ENCODE measurements at places on chromosomes 4 and X. TPM values are rescaled to one million over a fixed set of nuclear protein-coding genes. Genes with fewer than 3 reads are reported as not detected.

WAS gene
- total RNA-seq = 102 TPM

DNA sequence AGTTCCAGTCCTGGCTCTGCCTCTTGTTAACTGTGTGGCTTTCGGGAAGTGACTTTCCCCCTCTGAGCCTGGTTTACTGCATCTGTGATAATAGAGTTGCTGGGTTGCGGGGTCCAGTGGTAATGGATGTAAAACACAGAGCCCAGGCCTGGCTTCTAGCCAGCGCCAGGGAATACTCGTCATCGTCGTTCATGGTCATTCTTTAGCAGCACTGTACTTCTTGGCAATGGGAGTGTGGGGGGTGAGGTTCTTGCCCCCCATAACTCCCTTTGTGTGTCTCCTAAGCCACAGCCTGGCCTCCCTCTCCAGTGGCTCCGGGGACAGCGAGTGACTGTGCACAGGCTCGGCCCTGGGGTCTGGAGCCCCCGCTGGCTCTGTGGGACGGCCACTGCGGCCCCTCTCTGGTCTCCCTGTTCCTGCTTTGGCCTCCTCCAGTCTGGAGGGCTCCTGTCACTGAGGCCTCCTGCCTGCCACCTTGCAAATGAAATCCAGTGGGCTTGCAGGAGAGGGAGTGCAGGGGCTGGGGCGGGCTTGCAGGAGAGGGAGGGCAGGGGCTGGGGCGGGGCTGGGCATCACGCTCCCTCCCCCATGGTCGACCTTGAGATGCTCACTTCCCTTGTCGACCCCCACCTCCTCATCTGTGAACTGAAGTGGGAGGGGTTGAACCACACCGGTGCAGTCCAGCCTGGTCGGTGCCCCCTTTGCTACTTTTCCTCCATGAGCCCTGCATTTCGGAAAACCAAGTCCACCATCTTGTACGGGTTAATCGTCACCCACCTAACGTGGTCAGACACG is 13.2 kb downstream of the PSAPL1 start:
- ATAC-seq = no peak

DNA sequence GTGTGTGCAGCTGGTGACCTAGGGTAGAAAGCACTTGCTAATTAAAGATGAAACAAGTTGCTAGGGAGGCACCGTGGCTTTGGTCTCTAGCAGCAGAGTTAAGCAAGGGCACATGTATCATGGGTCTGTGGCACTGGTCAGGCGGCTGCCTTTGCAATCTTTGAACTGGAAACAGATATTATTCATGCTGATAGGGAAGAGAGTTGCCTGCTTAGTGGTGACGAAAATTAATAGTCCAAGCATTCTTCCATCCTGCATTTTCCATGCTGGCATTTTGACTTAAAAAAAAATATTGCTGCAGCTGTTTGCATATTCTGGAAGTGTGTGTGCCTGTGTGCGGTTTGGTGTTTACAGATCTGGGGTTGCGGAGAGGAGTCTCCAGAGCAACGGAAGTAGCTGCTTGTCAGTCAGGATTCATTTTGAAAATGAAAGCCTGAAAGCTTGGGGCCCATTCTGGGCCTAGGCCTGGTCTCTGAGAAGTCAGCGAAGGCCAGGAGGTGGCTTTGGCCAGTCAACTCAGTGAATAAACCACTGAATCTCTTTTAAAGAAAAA is 2.3 kb upstream of the SOWAHD start:
- peak; percentile 82 for ATAC-seq

GRCh38 chr4:153071958-153072598 is 132.2 kb upstream of the TRIM2 start:
- no peak for ATAC-seq

- no peak for ATAC-seq
These were observed 599.0 kb downstream of the RAB28 start for GRCh38 chr4:12884846-12885796.

- ATAC-seq = no peak
These were observed 53.5 kb downstream of the TMPRSS11F start for GRCh38 chr4:68076194-68076593.

IL21 gene
- 5.0 TPM for total RNA-seq

DNA sequence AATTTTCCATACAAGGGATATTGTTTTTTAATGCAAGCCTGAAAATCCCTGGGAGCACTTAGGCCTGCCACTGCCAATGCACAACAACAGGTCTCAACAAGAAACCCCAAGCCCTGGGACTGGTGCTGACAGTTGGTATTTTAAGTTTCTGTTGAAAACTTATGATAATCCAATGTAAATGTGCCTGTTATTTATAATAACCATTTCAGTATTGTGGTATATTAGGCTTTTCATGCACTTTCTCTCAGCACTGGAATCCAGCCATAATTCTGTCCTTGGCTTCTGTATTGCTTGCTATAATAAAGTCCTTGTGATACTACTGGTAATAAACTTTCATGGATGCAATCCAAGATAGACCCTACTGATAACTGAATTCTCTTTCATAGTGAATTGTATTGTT is 218.9 kb downstream of the PCDH7 start:
- ATAC-seq = no peak

DNA sequence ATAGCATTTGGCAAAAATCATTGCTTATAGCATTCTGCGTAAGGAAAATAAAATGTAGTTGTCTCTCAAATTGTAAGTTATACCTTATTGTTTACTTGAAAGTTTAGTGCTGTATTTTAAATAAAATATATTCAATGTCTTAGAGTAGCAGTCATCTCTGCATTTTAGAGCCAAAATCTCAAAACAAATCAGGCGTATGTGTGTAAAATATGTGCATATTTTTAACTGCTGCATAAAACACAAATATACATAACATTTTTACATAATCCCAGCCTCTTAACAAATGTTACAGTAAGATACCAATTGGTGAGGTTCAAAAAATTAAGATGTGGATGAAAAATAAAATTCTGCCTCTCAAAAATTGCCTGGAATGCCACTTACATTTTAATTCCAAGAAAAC is 145.8 kb upstream of the AGA start:
- ATAC-seq = no peak

DNA sequence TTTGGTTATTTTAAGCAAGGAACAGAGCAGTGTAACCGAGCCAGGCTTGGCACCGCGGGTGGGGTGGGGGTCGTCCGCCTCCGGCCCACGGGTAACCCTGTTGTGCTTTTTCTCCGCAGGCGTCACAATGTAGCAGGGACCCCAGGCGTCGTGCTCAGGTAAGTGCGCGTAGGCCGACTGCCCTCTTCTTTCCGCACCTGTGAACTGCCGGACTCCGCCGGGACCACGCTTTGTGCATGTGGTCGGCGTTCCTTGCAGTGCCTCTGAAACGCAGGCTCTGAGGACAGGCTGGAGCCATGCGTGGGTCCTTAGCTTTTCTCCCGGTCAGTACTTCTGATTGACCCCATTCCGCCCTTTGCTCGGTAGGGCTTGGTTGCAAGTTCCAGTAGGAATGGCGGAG is 24.9 kb downstream of the PCGF3 start:
- ATAC-seq = no peak

ZDHHC15 gene
- total RNA-seq = not detected

ADH1B gene
- total RNA-seq = not detected

DNA sequence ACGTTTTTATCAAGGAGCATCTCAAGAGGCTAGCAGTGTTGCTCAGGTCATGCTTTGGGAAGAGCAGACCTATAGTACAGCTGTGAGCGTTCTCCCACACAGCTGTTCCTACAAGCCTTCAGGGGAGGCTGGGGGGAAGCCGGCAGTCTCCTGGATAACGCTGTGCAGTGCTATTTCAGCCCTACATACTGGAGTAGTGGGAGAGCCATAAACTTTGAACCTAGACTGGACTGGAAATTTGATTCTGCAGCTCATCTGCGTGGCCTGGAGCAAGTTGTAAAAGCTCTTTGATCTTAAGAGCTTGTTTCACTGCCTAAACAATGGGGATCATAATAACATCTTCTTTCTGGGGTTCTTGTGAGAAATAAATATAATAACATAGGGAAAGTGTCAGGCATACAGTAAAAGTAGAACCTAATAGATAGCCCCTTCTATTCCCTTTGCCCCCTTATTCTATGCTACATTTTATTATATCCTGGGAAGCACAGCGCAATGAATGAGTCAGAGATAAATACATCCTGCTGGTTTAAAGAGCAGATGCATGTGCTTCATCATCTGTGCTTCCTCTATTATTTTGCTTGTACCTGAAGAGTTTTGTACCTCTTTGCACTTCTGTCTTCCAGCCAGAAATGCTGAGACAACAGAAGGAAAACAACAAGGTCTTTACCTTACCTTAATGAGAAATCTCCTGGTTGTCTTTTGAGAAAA is 14.7 kb upstream of the AMBN start:
- no peak for ATAC-seq

GRCh38 chrX:6679988-6680387 is 145.1 kb upstream of the VCX3A start:
- ATAC-seq = no peak

IL13RA2 gene
- total RNA-seq = not detected

DNA sequence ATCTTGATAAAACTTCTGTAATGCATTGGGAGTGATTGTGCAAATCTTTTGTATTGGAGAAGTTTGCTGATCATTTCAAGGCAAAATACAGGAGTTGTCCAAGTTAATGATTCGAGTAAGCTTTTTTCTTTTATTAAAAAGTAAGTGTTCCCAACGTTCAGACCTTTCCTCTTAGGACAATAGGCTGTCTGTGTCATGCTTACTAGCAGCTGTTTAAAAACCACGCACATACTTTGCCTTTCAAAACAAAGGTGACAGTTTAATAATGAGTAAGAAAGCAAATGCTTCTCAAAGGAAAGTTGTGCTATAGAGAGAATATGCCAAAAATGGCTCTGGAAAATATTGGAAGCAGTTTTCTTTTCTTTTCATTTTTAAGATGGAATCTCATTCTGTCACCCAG is 11.2 kb downstream of the TRAPPC11 start:
- no peak for ATAC-seq

DNA sequence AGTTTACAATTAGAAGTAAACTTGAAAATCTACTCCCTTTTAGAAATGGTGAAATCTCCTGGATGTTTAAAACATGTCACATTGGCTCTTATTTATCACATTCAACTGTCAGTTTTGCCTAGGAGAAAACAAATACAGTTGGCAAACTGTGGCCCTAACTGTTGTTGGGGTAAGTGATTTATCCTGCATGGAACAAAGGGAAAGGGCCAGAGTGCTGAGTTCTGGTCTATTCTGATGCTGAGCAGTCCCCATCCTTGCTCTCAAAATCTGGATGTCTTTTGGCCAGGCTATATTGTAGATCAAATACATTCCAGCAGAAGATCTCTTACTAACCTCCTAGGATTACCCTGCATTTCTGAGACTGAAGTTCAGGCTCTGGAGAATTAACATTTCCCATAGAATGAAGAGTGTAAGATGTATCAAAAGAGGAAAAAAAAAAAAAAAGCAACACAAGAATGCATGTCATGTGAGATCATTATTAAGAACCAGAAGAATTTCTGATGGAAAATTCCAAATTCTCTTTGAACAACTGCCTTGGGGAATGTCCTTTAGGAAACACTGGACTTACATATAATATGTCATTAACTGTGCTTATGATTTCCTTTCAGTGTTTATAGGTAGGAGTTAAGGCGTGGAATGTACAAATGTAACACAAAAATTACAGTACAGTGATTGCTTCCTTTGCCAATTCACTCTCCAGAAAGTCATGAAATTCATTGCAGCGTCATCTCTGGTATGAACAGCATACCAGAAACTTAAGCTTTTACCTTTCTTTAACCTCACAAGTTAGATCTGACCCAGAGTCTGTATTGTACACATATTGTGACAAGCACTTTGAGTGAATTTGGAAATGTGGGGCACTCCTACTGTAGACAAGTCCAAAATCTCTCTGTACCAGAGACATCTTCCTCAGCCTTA is 1012.5 kb upstream of the LCORL start:
- no peak for ATAC-seq

GAGE2A gene
- not detected for total RNA-seq

- no peak for ATAC-seq
These were observed 3.5 kb upstream of the SH3BP2 start for GRCh38 chr4:2789351-2789750.

DNA sequence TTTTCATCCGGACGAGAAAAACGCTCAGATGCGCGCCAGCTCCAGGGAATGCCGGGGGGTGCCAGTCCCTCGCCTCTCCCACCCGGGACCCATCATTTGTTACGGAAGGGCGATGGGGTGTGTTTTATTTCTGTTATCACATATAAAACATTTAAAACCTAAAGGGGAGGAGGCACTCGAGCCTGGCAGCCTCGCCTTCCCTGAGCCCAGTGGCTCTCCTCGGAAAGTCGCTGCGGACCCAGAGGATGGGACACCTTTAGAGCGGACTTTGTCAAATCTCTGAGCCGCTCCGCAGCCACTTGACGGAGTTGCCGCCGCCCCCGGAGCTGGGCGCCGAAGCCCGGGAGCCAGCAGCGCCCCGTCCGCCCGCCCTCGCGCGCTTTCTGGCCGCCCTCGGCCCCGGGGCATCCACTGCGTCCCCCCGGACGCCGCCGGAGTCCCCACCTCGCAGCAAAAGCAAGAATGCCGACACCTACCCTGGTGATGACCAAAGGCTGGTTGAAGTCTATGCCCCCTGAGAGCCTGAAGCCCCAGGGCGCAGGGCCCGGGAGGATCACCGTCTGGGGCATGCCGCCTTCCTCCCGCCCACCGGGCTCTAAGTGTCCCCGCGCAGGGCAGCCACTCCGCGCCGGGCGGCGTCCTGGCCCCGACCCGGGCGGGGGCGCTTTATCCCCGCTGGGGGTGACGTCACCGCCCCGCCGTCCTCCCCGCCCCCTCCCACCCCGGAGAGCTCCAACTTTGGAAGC is at the start of gene PDLIM3:
Gene PDLIM3, minus strand, starts transcription at position 642 of the 746 bp plus-strand sequence. Its CDS starts 73 bp downstream, at position 569.
- ATAC-seq = peak; percentile 42

DNA sequence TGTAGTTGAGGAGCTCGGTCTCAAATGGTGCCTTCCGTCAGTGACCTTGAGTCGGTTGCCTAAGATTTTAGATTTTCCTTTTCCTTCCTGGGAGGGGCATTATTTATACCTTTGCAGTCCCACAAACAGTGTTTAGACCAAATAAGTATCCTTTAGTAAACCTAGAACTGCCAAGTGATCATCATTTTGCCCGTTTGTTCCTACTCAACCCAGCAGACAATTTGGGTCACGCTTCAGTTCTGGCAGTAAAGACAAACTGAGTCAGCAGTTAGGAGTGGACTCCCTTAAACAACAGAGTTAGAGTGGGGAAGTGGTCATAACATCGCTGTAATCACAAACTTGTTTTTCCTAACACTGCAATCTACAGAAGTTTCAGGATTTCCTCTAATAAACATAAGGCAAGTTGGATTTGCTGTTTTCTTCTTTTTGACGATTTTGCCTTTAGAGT is 777 bp upstream of the WDFY3 start:
- ATAC-seq = no peak

FAM9C gene
- total RNA-seq = 0.21 TPM

DNA sequence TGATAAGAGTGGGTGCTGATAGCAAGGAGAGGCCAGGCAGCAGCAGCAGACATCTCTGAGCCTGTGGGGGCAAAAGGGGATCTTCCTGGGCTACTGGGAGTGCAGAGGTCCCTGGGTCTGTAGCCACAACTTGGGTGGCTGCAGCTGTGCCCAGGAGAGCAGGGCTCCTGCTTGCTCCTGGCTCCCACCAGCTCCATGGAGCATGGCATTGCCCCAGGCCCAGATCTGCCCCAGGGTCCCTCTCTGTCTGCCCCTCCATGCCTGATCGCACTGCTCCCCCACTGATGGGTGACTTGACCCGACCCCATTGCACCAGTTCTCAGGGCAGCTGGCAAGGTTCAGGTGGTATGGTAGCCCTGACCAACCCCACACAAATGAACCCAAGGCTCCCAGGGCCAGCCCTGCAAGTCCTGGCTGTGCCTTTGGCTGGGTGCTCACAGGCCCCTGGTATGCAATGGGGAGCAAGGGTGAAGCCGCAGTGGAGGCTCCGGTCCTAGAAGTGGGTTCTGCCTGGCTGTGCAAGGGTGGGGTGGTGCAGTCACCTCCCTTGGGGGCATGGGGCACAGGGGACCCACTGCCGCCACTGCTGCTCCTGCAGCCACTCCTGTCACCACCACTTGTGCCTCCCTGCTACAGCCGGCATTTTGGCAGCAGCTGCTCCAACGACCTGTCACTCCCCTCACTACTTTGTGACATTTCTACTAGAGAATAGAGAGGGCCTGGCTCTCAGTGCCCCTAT is 184.9 kb downstream of the NPFFR2 start:
- no peak for ATAC-seq

Measured in activated T-helper 17 cell treated with anti-CD3 and anti-CD28 coated beads, Interleukin-2, amount 50 U/mL, for 72 hours (primary cell).